Stimulated activated CD8-positive, alpha-beta memory T cell treated with anti-CD3 and anti-CD28 coated beads, Interleukin-4, amount 100 ng/mL, for 4 hours (primary cell): ENCODE measurements at places on chromosomes 4 and X.

DNA sequence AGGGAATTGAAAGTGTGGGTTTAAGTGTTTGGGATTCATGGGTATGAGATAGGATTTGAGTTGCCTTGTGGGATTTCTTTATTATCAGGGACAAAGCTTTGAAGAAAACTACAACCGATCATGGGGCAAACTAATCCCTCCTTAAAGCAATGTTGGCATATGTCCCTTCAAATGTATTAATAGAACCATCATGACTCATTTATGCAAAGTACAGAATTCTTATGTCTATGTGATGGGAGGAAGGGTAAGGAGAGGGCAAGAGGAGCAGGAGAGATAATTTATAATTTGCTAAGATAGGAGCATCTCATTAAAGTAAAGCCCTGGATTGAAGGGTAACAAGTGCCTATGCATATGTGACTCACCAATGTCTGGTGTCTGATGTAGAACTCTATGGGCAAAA is 94.2 kb downstream of the PHEX start:
- no peak for DNase-seq

- DNase-seq: no peak
Observed at GRCh38 chr4:147770831-147771230, 38.9 kb downstream of the ARHGAP10 start.

- no peak for DNase-seq
Observed at GRCh38 chr4:41797260-41797659, 48.7 kb upstream of the PHOX2B start.

- DNase-seq: no peak
Observed at GRCh38 chr4:75289914-75290582, 224.2 kb downstream of the RCHY1 start.

GRCh38 chr4:64144994-64145393 is 264.3 kb downstream of the TECRL start:
- no peak for DNase-seq
